ENCODE measurements at places on chromosomes 1 and 21. TPM values are rescaled to one million over a fixed set of nuclear protein-coding genes. Genes with fewer than 3 reads are reported as not detected.

GRCh38 chr1:230058626-230059025 is 8.4 kb upstream of the GALNT2 start:
- H3K4me3 ChIP-seq, result no peak overlapping the region
- DNase-seq, result no peak
- no peaks in the 10 kb centered on the region for H3K27me3 ChIP-seq

GRCh38 chr1:173960625-173961024 is 43.5 kb upstream of the SERPINC1 start:
- H3K36me3 ChIP-seq, result peaks cover 55% of the 10 kb centered on the region
- H3K27ac ChIP-seq, result no peak overlapping the region
- no peaks in the 10 kb centered on the region for H3K4me1 ChIP-seq
- no peak overlapping the region for H3K4me3 ChIP-seq

GRCh38 chr1:224108991-224109390 is 4.9 kb upstream of the FBXO28 start:
- no peaks in the 10 kb centered on the region for H3K36me3 ChIP-seq
- H3K27ac ChIP-seq, result no peak overlapping the region

DNA sequence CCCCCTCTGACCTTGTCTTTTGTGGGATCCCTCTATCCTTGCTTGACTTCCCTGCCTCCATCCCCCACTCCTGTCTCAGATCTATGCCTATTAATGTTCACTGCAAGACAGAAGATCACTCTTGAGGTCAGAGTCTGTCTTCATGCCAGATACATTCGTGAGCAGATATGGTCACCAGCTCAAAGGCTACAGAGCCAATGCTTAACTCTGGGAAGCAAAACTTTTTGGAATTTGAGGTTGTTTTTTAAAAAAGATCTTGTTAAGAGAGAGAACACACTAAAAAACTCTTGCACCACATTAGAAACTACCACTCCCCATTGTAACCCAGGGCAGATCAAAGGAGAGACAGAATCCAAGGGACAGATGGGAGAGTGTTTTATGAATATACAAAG is 17.1 kb upstream of the A3GALT2 start:
- H3K4me1 ChIP-seq, result peaks cover 47% of the 10 kb centered on the region
- peak; percentile 53 for DNase-seq
- no peak overlapping the region for H3K4me3 ChIP-seq
- no peaks in the 10 kb centered on the region for H3K27me3 ChIP-seq
- peaks cover 42% of the 10 kb centered on the region for H3K36me3 ChIP-seq

GRCh38 chr1:223709598-223709997 is 2.7 kb upstream of the CAPN2 start:
- no peaks in the 10 kb centered on the region for H3K27me3 ChIP-seq
- H3K4me3 ChIP-seq, result no peak overlapping the region
- H3K36me3 ChIP-seq, result no peaks in the 10 kb centered on the region
- peaks cover 28% of the 10 kb centered on the region for H3K4me1 ChIP-seq
- DNase-seq, result no peak

- H3K4me1 ChIP-seq, result peaks cover 41% of the 10 kb centered on the region
- H3K27ac ChIP-seq, result no peak overlapping the region
- no peak overlapping the region for H3K4me3 ChIP-seq
- DNase-seq, result no peak
Observed at GRCh38 chr1:150969626-150970025, 5.0 kb downstream of the CERS2 start.

DNA sequence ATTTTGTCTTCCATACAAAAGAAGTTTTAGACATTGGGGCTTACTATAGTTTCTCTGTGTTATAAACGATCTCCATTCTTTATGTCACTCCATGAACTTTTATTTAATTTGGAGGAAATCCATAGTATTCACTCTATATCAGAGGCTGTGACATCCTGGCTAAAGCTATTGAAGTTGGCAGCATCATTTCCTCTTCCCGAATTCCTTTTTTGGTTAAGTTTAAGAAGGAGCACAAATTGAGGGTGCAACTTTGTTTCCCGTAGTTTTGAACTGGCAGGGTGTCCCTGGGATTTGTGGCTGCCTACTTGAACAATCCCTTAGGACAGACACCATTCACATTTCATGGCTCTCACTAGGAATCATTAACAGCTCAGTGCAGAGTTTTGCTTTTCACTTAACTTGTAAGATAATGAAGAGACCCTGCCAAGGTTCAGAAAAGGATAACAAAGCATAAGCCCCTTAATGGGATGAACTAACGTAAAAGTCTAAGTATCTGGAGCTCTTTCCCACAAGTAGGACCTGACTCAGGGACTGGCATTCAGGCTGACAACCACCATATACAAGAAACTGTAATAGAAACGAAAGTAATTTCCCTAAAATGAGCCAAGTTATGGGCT is 13.9 kb downstream of the S1PR1 start:
- peaks cover 13% of the 10 kb centered on the region for H3K4me1 ChIP-seq
- H3K36me3 ChIP-seq, result no peaks in the 10 kb centered on the region
- DNase-seq, result peak; percentile 53
- H3K27me3 ChIP-seq, result no peaks in the 10 kb centered on the region

- H3K4me3 ChIP-seq, result no peak overlapping the region
- H3K36me3 ChIP-seq, result peaks cover 94% of the 10 kb centered on the region
- no peak overlapping the region for H3K27ac ChIP-seq
- no peaks in the 10 kb centered on the region for H3K27me3 ChIP-seq
- H3K4me1 ChIP-seq, result no peaks in the 10 kb centered on the region
Observed at GRCh38 chr1:154263465-154264332, 8.7 kb upstream of the HAX1 start.

DNA sequence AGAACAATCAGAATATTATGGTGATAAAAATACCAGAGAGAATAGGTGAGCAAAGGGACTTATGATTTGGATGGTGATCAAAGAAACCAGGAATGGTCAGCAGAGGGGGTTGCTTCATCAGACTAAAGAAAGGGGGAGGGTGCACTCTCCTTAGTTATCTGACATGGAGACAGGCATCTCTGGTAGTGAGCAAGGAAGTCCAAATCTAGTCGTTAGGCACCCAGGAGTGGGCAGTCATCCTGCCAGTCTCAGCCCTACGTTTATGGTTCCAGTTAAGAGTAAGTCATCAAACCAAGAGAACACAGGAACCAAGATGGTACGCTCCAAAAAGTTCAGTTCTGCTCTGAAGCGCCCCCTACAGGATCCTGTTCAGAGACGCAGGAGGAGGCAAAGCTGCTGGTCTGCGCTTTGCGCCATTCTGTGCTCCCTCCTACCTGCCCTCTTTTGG is 28.6 kb downstream of the EBNA1BP2 start:
- peaks cover 32% of the 10 kb centered on the region for H3K27me3 ChIP-seq
- H3K4me1 ChIP-seq, result peaks cover 6% of the 10 kb centered on the region
- H3K36me3 ChIP-seq, result no peaks in the 10 kb centered on the region
- no peak for DNase-seq
- no peak overlapping the region for H3K4me3 ChIP-seq
- no peak overlapping the region for H3K27ac ChIP-seq

DNA sequence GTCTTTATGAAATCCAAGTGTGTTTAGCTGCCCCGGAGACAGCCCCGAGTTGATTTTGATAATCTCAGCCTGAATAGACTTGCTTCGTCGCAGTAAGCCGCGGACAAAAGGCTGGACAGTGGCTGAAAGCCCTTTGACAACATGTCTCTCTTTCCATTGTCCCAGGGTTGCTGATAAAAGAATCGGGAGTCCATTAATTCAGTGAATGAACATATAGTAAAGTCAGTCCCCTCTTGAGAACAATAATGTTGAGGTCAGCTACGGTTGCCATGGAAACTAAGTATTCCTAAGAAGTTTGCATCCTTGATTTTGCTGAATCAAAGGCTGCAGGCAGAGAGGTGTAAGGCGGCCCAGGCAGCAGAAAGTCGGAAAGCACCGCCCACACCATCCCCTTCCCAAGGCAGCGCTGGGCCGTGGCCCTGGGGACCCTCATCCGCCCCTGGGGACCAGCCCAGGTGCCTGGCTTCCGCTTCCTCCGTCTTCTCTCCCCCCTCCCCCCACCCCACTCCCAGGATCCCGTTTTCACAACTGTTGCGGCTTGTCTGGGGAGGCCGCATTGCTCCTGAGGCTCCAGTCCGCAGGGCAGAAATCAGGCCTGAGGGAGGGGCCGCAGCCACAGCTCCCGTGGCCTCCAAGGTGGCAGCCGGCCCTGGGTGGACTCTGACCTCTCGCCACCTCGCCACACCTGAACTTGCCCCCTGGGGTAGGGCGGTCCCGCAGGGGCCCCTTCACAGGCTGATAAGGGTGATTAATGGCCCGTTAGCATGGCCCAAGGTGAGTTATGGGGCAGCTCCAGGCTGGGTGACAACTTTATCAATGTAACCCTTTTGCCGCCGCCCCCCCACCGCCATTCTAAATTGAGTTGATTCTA is 180.9 kb downstream of the PRDM16 start:
- H3K27me3 ChIP-seq, result peaks cover 19% of the 10 kb centered on the region
- H3K36me3 ChIP-seq, result no peaks in the 10 kb centered on the region
- DNase-seq, result peak; percentile 98
- H3K27ac ChIP-seq, result peak overlapping the region; percentile 86
- H3K4me3 ChIP-seq, result no peak overlapping the region
- H3K4me1 ChIP-seq, result peaks cover 67% of the 10 kb centered on the region

DNA sequence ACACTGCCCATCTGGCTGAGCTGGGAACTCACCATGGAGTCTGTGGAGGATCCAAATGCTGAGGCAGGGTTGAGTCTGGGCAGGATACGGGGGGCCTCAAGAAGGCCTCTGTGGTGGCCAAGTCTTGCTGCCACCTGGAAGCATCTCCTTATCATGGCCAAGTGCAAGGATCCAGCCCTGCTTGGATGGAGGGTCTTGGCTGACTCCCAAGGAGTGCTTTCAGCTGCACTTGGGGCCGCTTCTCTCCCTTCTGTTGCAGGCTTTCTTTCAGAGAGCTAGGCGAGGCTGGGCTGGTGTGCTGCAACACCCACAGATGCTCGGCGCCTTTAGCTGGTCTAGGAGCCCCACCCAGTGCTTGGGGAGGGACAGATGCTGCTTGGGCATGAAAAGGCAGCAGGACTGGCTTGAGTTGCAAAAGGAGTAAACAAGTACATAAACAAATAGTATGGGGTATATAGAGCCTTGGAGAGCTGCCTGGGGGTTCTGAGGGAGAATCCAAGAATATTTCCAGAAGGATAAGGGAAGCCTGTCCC is at the start of gene THEM5:
Gene THEM5, minus strand, starts transcription at position 302 of the 533 bp plus-strand sequence. Its CDS starts 147 bp downstream, at position 155.
- H3K36me3 ChIP-seq, result no peaks in the 10 kb centered on the region
- H3K27me3 ChIP-seq, result peaks cover 5% of the 10 kb centered on the region
- no peak for DNase-seq
- no peak within 1 kb of the TSS for H3K27ac ChIP-seq

DNA sequence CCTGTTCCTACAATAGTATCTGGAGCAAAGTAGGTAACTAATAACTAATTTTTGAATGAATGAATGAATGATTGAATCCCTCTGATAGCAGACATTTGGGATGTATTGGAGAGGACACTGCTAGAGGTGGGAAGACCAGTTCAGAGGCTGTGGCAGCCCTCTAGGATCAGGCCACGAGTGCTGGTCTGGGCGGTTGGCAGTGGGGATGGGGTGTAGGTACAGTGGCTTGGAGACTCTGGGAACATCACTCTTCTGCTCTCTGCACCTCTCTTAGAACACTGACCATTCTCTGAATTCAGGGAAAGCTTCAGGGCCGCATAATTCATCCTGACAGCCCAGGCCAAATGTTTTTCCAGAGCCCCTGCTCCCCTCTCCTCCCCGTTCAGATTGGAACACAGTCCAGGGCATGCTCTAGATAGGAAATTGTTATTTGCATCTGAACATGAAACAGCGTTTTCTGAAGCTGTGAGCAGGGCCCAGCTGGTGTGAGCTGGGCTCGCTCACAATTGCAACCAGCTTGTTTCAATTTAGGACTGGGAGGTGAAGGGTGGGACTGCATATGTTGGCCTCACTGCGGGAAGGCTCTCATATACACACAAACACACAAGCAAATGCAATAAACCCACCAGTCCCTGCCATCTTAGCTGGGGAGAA is 253.1 kb upstream of the USP24 start:
- no peak for DNase-seq
- no peak overlapping the region for H3K27ac ChIP-seq
- no peak overlapping the region for H3K4me3 ChIP-seq
- H3K27me3 ChIP-seq, result no peaks in the 10 kb centered on the region

The PTCH2 gene
- polyA plus RNA-seq, result 3.9 TPM

The OLFML3 gene
- polyA plus RNA-seq, result 54.9 TPM

The DMRTA2 gene
- not detected for polyA plus RNA-seq

The ADCY10 gene
- polyA plus RNA-seq, result 0.25 TPM

The MCL1 gene
- polyA plus RNA-seq, result 225 TPM

Measured in large intestine (tissue), 12 donors.